ENCODE measurements at places on chromosomes 1 and 21.

DNA sequence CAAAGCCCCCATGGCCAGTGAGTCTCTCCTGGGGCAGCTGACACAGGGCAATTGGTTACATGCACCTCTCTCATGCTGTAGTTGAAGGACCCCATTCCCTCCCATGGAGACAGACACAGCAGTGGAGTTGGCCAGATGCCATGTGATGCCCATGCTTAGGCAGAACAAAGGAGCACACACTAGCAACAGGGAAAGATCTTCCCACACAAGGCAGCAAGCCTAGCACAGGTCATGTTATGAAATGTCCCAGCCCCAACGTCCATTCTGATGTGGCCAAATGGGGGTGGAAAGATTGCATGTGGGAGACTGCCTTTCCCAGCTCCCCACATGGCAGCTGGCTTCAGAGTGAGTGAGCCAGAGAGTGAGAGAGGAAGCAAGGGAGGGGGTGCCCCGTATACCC, 34.5 kb downstream of the AADACL4 start:
- DNase-seq: no peak

DNA sequence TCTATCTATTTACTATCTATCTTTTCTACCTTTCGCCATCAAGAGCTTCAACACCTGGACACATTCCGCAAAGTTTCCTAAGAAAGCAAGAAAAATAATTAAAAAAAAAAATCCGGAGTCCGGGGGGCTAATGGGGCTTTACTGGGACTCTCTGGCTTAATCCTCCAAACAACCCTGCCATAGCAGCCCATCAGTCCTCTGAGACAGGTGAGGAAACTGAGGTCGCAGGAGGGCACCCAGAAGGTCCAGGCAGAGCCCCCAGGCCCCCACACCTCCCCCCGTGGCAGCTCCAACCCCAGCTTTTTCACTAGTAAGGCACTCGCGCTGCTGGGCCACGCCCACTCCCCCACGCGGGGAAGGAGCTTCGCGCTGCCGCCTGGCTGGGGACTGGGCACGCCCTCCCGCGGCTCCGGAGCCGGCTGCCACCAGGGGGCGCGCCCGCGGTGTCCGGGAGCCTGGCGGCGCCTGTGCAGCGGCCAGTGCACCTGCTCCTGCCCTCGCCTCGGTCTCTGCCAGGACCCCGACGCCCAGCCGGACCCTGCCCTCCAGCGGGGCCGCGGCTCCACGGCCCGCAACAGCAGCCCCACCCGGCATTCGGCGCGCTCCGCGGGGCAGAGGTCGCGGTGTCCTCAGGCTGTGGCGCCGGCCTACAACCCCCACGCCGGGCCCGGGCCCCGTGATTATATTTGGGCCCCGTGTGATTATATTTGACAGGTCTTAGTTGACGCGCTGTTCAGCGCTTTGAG, 54.1 kb upstream of the SAMD11 start:
- peak; percentile 79 for DNase-seq

DNA sequence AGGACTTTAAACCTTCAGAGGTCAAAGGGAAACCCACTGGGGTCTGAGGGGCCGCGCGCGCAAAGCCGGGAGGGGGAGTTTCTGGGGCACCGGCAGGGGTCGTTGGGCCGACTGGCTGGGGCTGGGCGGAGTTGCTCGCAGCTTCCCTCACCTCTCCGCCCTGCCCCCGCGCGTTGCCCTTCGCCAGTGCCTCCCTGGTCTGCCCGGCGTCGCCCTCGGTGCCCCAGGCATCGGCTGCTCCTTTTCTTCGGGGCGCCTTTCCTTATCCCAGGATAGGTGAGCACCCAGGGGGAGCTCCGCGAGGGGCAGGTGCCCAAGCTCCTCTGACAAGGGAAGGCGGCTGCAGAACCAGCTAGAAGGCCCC, 390 bp upstream of the NGF start:
- DNase-seq: no peak

- no peak for DNase-seq
These were observed 219.5 kb downstream of the TPR start for GRCh38 chr1:186155594-186155993.

DNA sequence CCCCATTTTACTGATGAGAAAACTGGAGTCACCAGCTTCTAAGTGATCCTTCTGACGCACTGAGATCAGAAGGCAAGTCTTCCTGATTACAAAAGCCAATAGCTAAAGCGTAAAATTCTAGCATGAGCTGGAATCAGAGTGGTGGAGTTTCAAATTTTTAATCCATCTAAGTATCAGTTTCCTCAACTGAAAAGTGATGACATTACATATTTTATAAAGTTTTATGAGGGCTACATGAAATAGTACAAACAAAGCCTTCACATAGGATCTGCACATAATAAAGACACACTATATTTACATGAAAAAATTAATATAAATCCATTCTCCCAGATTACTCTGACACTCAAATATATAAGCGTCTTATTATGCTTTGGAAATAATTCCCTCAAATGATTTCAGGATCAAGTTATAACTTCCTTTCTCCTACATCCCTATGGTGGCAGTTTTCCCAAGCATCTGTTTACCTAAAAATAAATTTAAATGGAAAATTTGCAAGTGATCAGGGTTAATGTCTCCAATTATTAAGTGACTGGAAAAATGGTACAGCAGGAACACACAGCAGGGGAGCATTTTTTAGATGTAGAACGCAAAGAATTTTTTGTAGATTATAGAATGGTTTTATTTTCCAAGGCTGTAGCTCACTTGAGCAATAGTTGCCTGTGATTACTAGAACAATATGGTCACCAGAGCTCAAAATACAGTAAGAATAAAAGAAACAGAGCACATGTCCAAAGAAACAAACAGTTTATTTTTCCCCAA, 490.4 kb upstream of the C1orf87 start:
- no peak for DNase-seq

DNA sequence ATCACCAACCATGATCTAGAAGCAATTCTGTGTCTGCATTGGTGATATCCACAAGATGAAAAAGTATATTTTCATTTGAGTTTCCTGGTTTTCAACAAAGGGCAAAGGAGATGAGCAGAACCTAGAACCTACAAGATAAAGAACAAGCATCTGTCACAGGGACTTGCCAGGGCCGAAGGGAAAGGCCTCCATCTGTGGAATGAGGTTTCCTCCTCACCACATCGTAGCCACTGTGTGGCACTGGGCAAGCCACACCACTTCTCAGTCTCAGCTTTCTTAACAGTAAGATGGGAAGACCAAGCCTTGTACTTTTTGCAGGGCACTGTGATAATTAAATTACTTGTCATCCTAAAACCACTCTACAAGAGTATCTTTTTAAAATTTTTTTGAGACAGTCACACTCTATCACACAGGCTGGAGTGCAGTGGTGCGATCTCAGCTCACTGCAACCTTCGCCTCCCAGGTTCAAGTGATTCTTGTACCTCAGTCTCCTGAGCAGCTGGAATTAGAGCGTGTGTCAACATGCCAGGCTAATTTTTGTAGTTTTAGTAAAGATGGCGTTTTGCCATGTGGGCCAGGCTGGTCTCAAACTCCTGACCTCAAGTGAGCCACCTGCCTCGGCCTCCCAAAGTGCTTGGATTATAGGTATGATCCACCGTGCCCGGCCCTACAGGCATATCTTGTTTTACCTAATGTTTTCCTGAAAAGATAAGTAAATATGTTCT, 45.8 kb downstream of the ARHGEF11 start:
- DNase-seq: no peak

DNA sequence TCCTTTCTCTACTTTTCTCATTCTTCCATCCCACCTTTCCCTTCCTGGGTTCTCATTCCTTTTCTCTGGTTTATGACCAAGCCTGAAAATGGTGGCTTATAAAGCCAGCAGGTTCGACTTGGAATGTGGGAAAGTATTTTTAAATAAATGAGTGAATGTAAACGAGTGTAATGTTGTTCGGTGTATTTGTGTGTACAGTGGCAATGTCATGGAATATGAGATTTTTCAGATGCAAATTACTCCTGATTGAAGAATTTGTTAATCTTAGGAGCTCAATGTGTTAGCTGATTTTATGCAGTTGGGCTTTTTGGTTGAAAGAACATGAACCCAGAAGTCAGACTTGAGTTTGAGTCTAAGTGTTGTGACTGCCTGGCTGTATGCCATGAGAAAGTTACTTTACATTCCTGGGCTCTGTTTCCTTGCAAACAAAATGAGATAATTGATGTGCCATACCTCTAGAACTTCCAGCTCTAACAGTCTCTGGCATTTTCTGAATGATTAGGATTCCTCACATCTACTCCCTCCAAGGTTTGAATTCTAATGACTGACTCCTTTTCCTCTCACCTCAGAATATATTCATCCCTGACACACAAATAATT, 6.6 kb downstream of the SGIP1 start:
- no peak for DNase-seq

DNA sequence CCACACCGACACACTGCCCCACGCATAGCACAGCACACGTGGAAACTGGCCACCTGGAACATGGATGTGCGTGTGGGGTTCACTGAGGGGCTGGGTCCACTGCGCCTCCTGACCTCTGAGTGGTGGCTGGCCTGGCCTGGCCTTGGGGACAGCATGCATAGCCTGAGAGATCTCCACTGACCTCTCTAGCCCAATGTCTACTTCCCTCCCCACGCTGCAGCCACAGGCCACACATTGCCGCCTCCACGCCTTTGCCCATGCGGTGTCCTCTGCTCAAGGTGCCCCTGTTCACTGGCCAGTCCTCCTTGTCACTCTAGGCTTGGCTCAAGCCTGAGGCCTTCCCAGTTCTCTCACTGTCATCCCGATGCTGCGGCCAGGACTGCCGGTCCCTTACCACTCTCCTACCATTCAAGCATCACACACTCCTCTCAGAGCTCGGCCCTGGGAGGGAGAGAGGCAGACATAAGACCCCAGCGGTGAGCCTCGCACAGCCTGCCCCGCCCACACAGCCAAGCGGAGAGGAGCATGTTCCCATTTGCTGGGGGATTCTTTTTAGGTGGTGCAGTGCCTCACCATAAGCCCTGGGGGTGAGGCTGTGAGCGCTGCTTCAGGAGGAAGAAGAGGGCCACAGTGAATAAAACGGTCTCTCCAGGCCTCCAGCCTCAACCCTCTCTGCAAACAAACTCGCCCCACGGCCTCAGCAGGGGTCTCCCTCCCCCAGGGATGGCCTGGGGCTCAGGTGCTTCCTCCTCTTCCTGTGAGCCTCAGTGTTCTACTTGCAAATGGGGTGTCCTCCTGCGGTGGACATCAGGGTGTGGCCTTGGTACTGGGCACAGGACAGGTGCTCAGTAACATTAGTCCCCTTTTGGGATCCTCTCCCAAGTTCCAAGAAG, 80.8 kb downstream of the DMRTB1 start:
- DNase-seq: no peak

- no peak for DNase-seq
These were observed 104.7 kb downstream of the DISC1 start for GRCh38 chr1:231731268-231731667.

GRCh38 chr1:31715087-31715872, 11.5 kb upstream of the COL16A1 start:
- DNase-seq: peak; percentile 14

GRCh38 chr1:44485934-44486460, 80.9 kb downstream of the RNF220 start:
- no peak for DNase-seq

DNA sequence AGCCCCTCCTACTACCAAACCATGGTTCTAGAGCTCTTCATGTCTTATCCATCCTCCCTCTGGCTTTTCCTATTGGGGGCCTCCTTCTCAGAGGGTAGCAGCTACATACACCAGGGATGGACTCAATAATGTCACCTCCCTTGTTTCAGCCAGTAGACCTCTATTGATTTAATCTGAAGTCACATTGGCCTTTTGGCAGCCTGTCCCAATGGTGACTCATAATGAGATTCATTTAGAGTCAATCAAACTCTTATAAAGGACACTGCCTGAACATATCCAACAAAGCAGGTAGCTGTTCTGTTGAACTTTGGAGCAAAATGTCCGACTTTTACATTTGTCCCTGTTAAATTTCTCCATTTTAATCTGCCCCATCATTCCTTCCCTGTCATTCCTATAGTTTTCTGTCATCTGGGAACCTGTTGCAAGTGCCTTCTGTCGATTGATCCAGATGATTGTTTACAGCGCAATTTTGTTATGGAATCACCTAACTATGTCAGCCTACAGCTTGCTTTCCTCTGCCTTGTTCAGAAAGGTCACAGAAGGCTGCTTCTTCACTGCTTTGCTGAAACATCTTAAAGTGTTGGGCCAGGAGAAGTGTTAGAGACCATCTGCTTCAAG, 105.9 kb downstream of the ETS2 start:
- no peak for DNase-seq

DNA sequence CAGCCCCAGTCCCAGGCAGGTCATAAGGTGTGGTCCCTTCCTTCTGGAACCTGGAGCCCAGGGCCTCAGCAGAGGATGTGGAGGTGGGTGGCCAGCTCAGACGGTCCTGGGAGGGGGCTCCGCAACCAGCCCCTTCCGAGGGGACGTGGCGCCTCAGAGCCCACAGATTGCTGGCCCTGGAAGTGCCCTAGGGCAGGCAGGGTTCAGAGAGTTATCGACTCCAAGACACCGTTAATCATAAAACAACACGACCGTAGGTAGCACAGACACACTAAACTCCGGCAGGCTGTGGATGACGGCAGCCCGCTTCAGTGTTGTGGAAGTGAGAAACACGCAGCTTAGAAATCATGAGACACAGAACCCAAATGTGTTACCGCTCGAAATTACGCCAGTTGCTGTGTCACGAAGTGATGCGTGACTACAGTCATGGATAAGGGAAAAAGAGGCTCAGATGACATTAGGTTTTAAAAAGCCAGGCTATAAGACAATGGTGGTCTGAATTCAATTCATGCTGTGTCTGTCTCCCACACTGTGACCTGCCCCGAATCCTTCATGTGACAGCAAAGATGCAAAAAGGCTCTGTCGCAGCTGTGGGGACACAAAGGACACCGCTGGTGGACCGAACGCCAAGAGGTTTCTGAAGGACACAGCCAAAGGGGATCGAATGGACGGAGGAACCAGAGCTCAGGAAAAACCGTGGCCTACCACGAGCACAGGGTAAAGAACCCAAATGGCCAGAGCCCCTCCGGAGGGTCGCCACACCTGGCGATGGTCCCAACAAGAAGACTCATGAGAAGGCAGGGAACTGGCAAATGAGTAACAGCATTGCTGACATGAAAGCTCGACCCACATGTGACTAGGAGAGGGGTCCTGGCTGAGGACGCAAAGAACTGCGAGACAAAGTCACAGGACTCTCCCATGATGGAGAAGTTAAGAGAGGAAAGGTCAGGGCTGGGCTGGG, 1.7 kb upstream of the SUMO3 start:
- no peak for DNase-seq

All from activated gamma-delta T cell treated with Interleukin-2 at 50 U/mL for 16 hours (primary cell).